ENCODE measurements at places on chromosomes 7 and 10. TPM values are rescaled to one million over a fixed set of nuclear protein-coding genes. Genes with fewer than 3 reads are reported as not detected.

- H3K27me3 ChIP-seq = no peaks in the 10 kb centered on the region
- no peaks in the 10 kb centered on the region for H3K36me3 ChIP-seq
- no peak overlapping the region for H3K27ac ChIP-seq
- no peak for DNase-seq
- H3K4me3 ChIP-seq = no peak overlapping the region
Measured at GRCh38 chr10:65950075-65950474, 975.8 kb upstream of the LRRTM3 start.

GRCh38 chr10:91433620-91434019, 23.5 kb downstream of the HECTD2 start:
- H3K27me3 ChIP-seq = no peaks in the 10 kb centered on the region
- no peaks in the 10 kb centered on the region for H3K36me3 ChIP-seq
- DNase-seq = no peak
- no peak overlapping the region for H3K27ac ChIP-seq
- H3K4me3 ChIP-seq = no peak overlapping the region
- no peaks in the 10 kb centered on the region for H3K4me1 ChIP-seq

DNA sequence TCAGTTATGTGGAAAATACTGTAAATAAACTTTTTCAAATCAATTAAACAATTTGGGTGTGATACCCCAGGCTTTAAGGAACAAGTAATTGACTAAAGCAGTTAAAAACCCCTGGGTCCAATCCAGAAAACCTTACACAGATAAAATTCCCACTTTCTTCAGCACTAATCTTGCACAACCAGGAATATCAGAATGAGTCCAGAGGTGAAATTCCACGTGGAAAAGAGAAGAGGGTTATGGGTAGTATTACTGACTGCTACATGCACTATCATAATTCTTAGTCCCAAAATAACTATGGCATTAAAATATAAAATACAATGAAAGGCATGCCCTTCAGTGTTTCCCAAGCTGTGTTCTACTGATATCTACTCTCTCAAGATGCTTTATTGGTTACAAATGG, 135.7 kb upstream of the STEAP4 start:
- no peak overlapping the region for H3K27ac ChIP-seq
- H3K27me3 ChIP-seq = no peaks in the 10 kb centered on the region
- H3K4me1 ChIP-seq = no peaks in the 10 kb centered on the region
- DNase-seq = no peak
- no peaks in the 10 kb centered on the region for H3K36me3 ChIP-seq

GRCh38 chr10:23081221-23081750, 14.1 kb upstream of the MSRB2 start:
- H3K27me3 ChIP-seq = no peaks in the 10 kb centered on the region
- no peak for DNase-seq
- H3K4me3 ChIP-seq = no peak overlapping the region
- no peaks in the 10 kb centered on the region for H3K36me3 ChIP-seq
- no peak overlapping the region for H3K27ac ChIP-seq

DNA sequence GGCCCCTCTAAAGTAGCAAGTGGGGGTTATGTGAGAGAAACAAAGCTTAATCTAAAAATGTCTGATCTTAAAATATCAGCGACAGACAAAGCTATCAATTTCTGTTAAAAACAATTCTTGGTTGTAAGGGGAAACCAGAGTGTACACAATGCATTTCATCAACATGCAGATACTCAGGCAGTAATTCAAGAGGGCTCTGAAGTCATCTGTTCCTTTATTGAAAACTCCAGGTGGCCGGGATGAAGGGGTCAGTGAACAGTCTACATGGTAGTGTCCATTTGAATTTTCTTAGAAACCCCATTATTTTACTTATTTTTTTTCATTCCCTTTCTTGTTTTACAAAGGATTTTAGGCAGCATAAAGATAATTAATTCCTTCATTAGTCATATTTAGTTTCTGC, 36.7 kb upstream of the BTBD16 start:
- H3K4me3 ChIP-seq = no peak overlapping the region
- H3K36me3 ChIP-seq = peaks cover 19% of the 10 kb centered on the region
- H3K27ac ChIP-seq = no peak overlapping the region
- peaks cover 6% of the 10 kb centered on the region for H3K27me3 ChIP-seq

MSMB gene
- not detected for total RNA-seq

RARRES2 gene
- total RNA-seq = 83.6 TPM

Data from spleen (tissue), 13 donors.